Memory B cell (primary cell): ENCODE measurements at places on chromosomes 5 and 9.

GRCh38 chr5:168174376-168174775 is 117.1 kb upstream of the WWC1 start:
- DNase-seq: no peak
- no peaks in the 10 kb centered on the region for H3K4me1 ChIP-seq
- H3K4me3 ChIP-seq: no peak overlapping the region
- peaks cover 1% of the 10 kb centered on the region for H3K27me3 ChIP-seq

DNA sequence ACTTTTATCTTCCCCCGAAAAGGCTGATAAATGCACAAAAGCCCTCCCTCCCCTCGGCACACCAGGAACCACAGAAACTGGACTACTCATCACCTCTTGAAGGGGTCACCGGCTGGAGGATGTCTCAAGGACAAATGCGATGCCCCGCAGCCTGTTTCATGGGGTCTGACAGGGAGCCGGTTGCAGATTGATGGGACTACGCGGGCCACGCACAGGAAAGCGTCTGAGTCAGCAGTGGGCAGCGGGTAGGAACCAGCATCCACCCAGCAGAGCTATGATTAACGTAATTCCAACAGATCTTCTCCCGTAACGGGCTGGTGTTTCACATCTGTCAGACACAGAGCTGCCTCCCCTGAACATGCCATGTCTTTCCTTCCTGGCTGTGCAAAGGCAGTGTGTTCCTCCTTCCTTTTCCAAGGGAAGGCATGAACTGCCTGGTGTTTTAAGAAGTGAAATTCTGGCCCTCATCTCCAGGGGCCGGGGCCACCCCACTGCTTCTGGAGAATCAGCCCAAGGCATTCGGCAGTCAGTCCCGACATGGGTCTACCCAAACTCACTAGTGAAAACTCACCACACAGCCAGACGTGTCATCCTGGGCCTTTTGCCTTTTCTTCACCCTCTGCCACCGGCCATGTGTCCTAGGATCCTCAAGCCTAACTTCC is 144.4 kb upstream of the PHYKPL start:
- H3K27me3 ChIP-seq: peaks cover 19% of the 10 kb centered on the region
- H3K36me3 ChIP-seq: no peaks in the 10 kb centered on the region
- DNase-seq: no peak
- no peak overlapping the region for H3K4me3 ChIP-seq
- no peak overlapping the region for H3K27ac ChIP-seq
- peaks cover 4% of the 10 kb centered on the region for H3K4me1 ChIP-seq

GRCh38 chr5:76305775-76306174 is 97.3 kb upstream of the IQGAP2 start:
- no peak for DNase-seq
- no peaks in the 10 kb centered on the region for H3K4me1 ChIP-seq
- peaks cover 10% of the 10 kb centered on the region for H3K27me3 ChIP-seq
- no peak overlapping the region for H3K4me3 ChIP-seq

DNA sequence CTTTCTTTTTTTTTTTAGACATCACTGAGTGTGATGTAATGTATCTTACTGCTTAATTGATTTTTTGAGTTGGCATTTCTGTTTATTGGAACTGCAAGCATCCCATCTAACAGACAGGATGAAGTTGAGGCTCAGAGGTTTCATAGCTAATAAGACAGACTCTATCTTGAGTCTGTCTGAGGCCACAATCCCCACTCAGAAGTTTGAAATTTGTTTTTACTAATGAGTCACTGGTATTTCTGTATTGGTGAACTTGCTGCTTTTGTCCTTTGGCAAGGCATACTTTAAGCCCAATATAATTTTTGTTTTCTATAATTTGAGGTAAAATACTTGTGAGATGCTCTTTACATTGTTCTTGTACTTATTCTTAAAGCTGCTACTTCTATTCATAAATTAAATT is 491.2 kb downstream of the PSAT1 start:
- peaks cover 4% of the 10 kb centered on the region for H3K4me1 ChIP-seq
- H3K27ac ChIP-seq: no peak overlapping the region
- H3K27me3 ChIP-seq: no peaks in the 10 kb centered on the region
- no peak overlapping the region for H3K4me3 ChIP-seq

DNA sequence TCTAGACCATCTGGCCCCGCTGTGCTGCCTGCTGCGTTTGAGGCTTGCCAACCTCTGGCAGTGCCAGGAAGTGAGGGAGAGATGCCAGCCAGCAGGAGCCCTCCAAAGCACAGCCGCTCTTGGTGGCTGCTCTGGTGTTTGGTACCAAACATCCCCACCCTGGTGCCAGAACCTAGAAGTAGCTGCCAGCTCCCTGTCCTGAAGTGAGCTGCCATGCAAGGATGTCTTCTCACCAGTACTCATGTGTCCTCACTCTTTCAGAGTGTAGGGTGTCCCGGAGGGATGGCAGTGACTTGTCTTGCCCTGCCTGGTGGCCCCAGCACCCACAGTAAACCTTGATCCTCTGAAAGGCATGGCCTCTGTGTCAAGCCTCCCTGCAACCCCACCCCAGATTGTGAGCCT is 43.4 kb downstream of the AMBP start:
- H3K4me1 ChIP-seq: no peaks in the 10 kb centered on the region
- DNase-seq: no peak
- H3K27ac ChIP-seq: no peak overlapping the region
- no peaks in the 10 kb centered on the region for H3K27me3 ChIP-seq

DNA sequence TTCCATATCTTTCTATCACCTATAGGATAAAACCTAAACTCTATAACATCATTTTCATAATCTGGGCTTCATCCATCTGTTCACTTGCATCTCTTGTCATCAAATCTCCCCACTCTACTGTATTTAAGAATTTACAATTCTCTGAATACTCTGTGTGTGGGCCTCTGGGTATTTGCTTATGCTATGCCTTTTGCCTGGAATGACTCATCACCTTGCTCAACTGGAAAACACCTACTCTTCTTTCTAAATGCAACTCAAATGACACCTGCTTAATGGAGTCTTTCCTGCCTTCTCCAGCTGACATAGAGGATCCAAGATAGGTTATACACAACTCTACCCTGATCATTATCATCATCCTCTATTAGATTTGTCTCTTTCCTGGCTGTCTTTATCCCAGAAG is 421.7 kb downstream of the SPATA31D1 start:
- H3K27ac ChIP-seq: no peak overlapping the region
- no peaks in the 10 kb centered on the region for H3K4me1 ChIP-seq
- no peaks in the 10 kb centered on the region for H3K27me3 ChIP-seq
- no peak for DNase-seq
